ENCODE measurements at places on chromosomes 12 and 14.

- no peak for DNase-seq
Measured at GRCh38 chr12:53726946-53727309, 324 bp downstream of the CALCOCO1 start.

DNA sequence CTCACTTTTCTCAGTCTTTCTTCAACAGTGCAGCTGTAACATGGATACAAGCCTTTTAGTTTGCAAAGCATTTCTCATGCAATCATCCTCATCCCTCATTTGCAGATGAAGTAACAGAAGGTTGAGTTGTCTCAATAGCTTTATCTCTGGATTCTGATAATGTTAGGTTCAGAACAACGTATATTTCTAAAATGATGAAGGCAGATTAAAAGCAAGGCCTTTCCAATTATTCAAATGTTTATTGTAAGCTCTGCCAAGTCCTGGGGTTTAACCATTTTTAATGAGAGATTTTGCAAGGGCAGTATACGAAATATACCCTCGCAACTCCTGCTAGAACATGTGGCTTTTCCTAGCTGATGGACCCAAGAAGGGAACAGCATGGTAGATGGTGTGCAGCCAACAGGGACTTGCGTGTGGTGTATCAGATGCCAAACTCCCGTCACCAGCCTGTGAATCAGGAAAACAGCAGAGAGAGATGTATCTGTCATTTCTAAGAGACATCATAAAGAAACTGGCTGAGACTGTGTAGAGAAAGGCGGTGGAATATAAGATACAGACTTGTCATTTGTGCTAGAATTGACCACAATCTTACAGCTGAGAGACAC, 319.7 kb downstream of the MED13L start:
- DNase-seq, result no peak

- DNase-seq, result no peak
Measured at GRCh38 chr14:92160619-92161018, 38.9 kb downstream of the CPSF2 start.

- no peak for DNase-seq
Measured at GRCh38 chr14:32559048-32559447, 229.9 kb downstream of the AKAP6 start.

DNA sequence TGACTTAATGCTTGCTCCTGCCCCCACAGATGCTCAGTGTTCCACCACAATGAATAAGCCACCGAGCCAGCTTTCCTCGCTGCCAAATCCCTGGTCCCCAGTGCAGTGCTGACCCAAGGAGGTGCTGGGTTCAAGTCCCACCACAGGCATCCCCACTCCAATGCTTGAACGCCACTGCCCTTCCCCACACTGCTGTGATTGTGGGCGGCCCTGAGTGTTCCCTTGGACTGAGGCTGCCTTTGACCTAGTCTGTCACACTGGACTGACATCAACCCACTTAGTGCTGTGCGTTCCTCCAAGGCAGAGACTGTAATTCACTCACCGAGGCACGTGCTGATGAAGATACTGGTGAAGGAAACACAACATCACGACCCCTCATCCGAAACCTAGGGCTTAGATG, 83.4 kb upstream of the TMCC3 start:
- no peak for DNase-seq

GRCh38 chr12:123449249-123449733, 8.6 kb upstream of the SNRNP35 start:
- no peak for DNase-seq

DNA sequence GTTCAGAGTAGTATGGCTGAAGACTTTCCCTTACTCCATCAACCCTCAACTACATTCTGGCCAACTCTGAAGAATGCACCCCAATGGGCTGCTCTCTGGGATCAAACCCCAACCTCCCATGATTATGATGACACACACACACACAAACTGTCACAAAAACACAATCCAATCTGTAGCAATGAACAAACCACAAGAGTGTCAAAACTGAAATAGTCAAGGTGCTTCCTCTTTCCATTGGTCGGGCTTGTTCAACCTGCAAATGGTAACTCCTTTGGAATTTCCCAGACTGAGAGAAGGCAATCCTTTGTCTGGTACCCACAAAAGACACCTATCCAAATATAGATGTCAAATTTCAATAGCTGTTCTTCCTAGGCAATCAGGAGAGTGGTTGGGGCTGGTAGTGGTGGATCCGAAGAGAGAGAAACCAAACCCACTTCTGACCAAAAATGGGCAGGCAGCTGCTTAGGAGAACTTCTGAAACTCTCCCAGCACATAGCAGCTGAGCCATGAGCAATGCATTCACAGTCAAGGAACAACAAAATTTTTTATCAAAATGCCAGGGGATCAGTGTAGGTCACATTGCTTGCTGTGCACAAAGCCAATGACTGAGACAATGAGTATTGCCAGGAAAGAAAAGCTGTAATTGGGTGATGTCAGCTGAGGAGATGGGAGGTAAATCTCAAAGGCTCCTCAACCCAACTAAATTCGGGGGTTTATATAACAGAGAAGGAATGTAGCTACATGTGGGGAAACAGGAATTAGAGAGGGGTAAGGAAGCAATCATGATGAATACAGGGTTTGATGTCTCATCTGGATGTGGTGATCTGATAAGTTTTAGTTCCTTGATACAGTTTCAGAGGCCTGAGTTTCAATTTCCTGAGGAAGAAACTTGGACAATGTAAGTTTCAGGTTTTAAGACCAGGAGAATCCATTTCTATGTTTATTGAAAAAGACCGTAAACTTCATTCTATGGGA, 191.4 kb downstream of the KITLG start:
- no peak for DNase-seq

- DNase-seq, result no peak
Measured at GRCh38 chr12:69388371-69388770, 28.8 kb downstream of the YEATS4 start.

DNA sequence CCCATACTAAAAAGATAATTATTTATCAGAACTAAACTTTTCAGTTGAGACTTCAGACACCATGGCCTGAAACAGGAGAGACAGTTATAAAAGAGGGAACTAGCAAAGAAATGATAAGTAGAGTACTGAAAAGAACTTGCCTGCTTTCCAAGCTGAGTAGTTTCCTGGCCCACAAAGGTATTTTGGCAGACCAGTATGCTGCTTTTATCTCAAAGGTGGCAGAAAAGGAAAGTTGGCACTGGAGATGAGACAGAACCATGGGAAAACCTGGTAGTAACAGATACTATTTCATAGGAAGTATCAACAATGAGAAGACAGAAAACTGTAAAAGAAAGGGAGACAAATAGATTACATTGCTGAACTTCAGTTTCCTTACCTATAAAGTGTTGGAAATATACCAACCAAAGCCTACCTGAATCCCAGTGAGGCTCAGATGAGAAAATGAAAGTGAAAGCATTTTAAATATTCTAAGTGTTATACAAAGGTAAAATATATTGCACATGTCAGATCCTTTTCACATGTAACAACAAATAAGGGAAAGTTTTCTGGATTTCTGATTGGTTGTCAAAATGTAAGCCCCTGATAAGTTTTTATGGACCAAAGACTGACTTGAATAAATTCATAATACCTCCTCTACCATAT, 155.3 kb upstream of the FSCB start:
- DNase-seq, result no peak

DNA sequence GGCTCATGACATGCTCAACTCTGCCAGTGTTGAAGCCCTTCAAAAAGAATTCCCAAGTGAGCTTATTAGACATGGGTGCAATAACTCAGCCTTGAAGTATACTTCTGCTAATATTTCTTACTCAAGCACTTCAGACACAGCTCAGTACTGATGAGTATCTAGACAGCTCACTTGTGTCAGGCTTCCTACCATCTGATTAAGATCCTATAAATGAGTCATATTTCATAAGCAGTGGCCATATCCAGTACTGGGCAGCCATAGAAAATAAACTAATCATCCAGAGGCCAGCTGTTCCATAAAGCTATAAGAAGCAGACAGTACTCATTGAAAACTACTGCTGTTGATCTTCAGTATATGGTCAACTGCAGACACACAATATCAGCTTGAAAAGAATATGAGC, 12.9 kb downstream of the FSCB start:
- DNase-seq, result no peak

GRCh38 chr14:106417224-106418049, 891.1 kb downstream of the TMEM121 start:
- no peak for DNase-seq

DNA sequence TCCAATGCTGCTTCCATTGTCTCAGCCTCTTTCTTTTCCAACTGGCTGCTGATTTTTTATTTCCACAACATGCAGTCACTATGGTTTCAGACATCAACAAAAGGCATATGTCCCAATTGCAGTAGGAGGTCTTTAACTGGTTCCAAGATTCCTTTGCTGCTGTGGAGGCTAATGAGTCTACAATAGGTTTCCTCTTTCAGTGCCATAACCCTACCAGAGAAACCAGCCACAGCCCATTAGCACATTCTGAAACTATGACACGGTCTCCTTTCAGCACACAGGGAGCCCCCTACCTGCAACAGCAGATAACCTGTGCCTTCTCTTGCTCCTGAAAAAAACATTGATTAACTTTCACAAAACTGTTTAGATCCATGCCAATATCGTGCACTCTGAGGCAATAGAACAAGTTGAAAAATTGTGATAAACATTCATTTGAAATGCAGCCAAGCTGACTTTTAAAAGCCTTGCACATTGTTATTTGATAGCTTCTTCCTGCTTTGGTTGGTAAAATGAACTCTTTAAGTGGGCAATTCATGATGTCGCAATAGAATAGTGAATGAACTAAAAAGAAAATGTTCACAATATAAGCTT, 32.4 kb downstream of the PLEKHG7 start:
- no peak for DNase-seq

DNA sequence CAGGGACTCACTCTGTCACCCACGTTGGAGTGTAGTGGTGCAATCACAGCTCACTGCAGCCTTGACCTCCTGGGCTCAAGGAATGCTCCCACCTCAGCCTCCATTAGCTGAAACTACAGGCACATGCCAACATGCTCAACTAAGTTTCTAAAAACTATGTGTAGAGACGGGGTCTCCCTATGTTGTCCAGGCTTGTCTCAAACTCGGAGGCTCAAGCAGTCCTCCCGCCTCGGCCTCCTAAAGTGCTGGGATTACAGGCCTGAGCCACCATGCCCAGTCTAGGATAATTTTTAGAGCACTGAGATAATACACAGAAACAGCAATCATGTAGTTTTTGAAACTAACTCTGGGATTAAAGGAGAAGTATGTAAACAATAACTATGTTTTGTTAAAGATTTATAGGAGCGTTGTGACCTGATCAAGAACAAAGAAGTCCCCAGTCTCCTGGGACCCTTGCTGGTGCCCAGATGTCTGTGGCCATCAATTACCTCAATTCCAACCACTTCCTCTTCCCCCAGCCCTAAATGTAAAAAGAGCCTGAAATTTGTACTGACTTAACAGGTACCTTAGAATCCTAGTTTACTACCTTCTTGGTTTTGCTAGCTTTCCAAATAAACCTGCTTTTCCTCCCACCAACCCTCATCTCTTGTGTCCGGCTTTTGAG, 28.9 kb upstream of the EGLN3 start:
- no peak for DNase-seq

All from neural crest cell (in vitro differentiated cells).